ENCODE measurements at places on chromosomes 12 and 14. TPM values are rescaled to one million over a fixed set of nuclear protein-coding genes. Genes with fewer than 3 reads are reported as not detected.

Gene TPH2
- total RNA-seq: not detected

Gene POTEG
- total RNA-seq: not detected

Gene TRMT61A
- 11.0 TPM for total RNA-seq

Gene SYT10
- 0.21 TPM for total RNA-seq

Gene GLS2
- total RNA-seq: 4.8 TPM

Gene RNASE1
- 694 TPM for total RNA-seq

Gene KRT74
- total RNA-seq: not detected

Gene RAPGEF3
- 44.5 TPM for total RNA-seq

Gene CPNE6
- total RNA-seq: not detected

Gene IL31
- total RNA-seq: not detected

Gene MYF6
- not detected for total RNA-seq

Gene KRT75
- total RNA-seq: not detected

Gene STXBP6
- 29.4 TPM for total RNA-seq
